Activated gamma-delta T cell treated with anti-CD3 and anti-CD28 coated beads, Interleukin-2, amount 50 U/mL, for 16 hours (primary cell): ENCODE measurements at places on chromosomes 3 and 15.

DNA sequence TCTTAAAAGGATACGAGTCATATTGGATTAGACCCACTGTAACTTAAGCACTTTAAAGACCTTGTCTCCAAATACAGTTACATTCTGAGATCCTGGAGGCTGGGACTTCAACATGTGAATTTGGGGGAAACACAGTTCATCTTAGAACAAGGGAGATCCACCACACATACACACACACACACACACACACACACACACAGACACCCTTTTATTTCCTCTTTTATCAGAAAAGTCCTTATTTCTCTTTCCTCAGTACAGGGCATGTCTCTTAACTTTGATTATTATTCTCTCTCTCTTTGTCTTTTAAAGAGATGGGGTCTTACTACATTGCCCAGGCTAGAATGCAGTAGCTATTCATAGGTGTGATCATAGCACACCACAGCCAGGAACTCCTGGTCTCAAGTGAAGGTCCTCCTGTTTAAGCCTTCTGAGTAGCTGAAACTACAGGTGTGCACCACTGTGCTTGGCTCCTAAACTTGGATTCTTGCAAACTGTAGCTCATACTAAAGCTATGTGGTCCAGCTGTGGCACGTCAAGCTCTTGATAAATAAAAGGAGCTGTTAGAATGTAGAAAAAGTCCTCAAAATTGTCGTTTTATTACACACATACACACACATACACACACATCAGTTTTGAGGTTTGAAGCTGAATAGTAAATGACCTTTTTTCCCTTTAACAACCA is 7.4 kb downstream of the GOLM2 start:
- DNase-seq = no peak

- DNase-seq = no peak
Observed at GRCh38 chr3:54066253-54066652, 56.1 kb upstream of the CACNA2D3 start.

DNA sequence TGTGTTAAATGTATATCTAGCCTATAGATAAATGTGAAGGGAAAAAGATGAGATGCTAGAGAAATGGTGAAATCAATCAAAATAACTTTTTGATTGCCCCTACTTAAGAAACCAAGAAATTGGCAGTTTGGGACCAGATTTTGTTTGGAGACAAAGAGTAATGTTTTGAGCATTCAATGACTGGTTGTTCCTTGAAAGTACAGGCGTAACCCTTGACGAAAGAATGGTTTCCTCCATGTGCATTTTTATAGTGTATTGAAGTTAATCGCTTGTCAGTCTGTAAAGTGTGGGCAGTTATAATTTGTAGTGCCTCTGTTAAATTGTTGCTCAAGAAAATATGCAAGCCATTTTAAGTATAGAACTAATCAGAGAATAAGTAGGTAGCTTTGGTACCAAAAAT is 1.2 kb downstream of the KIF23 start:
- no peak for DNase-seq

- no peak for DNase-seq
Observed at GRCh38 chr3:151538456-151539393, 77.9 kb upstream of the IGSF10 start.

DNA sequence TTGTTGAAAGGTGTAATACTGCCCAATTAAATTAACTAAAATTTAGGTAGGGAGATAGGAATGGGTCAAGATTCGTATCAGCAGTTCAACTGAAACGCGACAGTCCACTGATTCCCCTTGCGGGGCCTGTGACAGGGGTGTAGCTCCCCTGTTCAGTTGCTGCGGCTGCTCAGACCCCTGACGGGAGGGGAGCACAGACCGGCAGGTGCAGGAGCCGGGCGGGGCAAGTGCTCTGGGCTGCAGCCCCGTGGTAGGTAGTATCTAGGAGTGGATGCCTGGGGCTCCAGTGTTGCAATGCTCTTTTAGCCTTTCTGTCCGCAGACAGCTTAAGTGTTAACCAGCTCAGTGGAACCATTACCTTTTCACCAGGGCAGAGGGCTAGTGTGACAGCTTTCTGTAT is 164.9 kb downstream of the ROBO2 start:
- no peak for DNase-seq

GRCh38 chr3:43999728-44000319 is 241.9 kb upstream of the TOPAZ1 start:
- no peak for DNase-seq

GRCh38 chr15:65102912-65103311 is 12.1 kb downstream of the UBAP1L start:
- no peak for DNase-seq

- DNase-seq = no peak
Observed at GRCh38 chr3:186142393-186142932, 33.6 kb upstream of the ETV5 start.

DNA sequence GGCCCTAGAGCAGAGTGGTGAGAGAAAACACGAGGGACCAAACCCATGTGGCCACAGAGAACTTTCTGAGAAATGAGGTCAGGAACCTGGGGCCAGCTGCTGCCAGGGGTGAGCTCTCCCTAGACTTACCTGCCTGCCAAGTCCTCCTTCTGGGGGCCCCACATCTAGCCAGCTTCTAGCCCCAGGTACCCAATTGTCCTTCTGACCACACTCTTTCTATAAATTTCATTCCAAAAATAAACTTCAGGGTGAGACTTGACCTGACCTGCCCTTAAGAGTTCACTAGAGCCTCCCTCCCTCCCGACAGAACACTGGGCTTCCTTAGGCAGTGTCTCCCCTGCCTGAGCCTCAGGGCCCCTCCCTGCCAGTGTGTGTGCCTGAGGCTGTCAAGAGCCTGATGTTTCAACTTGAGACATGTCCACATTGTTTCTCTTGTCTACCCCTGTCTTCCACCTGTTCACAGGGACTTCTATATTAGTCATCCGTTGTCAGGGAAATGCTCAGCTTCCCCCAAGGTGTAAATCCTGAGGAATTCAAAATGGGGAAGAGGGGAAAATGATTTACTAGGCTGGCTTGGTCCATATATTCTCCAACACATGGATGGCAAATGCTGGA is 312.8 kb upstream of the TLE3 start:
- DNase-seq = no peak

GRCh38 chr3:138408751-138409570 is 25.5 kb upstream of the ESYT3 start:
- no peak for DNase-seq

GRCh38 chr3:60931452-60931851 is 319.8 kb downstream of the FHIT start:
- no peak for DNase-seq

DNA sequence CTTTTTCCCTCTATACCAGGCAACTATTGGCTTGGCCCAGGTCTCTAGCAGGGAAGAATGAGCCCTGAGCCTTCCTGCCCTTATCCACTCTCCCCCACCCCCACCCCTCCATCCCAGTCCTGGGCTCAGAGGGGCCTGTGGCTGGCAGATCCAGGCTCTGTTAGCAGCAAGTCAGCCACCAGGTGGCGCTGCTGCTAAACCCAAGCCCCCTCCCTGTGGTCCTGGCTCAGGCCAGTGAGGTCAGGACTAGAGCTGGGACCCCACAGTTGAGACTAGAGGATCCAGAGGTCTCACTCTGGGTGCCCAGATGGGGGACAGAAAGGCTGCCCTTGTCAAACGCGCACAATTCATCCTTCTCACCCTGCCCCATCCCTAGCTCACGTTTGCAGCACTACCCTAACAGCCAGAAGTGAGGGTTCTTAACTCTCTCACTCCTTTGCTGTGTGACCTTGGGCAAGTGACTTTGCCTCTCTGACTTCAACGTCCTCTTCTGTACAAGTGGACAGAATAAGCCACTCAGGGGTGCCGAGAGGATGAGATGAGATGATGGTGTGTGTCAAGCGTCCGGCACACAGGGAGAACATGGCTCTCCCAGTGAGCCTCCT is 46.8 kb upstream of the SLC6A1 start:
- no peak for DNase-seq

DNA sequence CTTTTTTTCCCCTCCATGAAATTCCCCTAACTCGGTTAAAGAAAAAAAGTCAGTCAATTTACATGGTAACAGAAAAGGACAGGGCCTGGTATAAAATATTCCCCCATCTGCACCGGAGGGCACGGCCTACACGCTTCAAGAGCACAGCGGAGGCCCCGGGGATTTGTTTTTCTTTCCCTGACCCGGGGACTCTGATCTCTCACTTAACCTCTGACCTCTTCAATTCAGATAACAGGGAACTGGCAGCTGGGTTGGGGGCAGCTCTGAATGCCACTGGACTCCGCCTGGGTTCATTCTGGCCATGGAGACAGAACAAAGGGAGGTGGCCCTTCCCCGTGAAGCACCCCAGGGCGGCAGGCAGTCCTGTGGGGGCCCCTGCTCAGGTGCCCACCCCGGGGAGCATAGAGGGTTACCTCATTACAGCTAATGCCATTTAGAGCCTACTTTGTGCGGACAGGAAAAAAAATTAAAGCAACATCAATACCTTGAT is 257.5 kb downstream of the SHQ1 start:
- DNase-seq = no peak

DNA sequence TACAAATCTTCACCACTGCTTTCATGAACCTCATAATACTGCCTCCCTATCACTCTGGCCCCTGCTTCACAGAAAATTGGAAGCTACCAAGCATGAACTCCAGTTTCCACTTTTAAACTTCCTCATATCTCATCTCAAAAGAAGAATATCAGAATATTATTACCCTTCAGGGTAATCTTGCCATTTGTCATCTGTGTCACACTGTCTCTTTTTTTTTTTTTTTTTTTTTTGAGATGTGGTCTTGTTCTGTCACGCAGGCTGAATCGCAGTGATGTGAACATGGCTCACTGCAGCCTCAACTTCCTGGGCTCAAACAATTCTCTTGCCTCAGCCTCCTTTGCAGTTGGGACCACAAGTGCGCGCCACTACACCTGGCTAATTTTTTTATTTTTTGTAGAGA is 80.4 kb upstream of the TCF12 start:
- no peak for DNase-seq

DNA sequence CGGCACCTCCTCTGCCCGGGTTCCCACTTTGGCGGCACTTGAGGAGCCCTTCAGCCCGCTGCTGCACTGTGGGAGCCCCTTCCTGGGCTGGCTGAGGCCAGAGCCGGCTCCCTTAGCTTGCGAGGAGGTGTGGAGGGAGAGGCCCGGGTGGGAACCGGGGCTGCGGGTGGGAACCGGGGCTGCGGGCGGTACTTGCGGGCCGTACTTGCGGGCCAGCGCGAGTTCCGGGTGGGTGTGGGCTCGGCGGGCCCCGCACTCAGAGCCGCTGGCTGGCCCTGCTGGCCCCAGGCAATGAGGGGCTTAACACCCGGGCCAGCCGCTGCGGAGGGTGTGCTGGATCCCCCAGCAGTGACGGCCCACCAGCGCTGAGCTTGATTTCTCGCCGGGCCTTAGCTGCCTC is 14.4 kb upstream of the DAPK2 start:
- DNase-seq = no peak

DNA sequence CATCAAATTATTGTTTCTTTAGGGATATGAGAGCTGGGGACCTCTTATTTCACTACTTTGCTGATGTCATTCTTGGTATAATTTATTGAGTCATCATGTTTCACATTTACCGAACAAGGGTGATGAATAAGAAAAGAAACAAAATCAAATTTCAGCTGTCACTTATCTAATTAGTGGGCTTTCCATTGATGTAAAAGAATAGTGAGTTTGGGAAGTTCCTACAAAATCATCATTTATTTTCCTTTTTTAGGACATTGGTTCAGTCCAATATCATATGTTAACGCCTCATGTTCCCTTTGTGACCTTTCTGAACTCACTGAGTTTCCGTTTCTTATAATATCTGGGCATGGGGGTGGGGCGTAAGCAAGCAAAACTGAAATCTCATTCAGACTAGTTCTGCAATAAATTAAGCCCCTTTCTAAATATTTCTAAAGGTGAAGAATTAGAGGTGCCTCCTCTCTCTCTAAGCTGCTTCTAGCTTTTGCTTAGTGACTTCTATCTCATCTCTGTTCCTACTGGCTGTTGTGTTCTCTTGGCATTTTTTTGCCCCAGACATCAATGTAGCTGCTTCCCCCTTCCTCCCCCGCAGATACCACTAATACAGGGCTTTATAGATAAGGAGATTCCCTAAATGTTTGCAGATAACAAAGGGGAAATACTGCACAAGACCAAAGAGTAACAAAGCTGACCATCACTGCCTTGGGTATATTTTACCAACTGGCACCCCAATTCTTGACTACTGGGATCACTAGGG is 238.0 kb upstream of the CTNNB1 start:
- DNase-seq = no peak

GRCh38 chr3:55521064-55521737 is 34.1 kb upstream of the WNT5A start:
- DNase-seq = no peak

DNA sequence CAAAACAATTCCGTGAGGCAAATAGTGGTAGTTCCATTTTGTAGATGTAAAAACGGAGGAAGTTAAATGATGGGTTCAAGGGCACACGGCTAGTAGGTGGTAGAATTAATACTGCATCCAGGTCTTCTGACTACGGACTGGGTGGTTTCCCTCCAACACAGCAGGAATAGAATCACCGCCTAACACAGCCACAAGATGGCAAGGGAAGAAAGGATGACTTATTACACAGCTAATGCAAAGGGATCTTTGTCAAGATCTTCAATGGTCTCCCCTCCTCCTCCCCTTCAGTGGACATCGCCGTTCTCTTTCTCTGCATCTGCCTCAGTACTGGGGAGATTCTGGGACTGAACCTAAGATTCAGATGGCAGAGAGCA is 524 bp upstream of the TOPBP1 start:
- DNase-seq = no peak

DNA sequence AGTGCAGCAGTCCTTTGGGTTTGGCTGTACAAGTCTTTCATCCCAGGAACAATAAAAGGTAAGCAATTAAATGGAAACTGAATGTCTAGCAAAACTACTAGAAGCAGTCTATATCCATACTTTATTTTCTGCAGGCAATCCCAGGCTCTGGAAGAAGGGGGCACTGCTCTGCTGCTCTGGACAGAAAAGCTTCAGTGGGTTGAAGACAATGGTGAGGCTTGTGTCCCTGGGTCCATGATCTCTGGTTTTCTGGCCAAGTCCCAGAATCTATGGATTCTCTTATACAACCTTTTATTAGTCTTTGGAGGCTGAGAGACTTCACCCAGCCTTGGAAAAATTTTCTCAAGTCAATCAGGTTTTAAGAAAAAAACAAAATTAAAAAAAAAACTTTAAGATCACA is 35.6 kb downstream of the SCAP start:
- no peak for DNase-seq

- no peak for DNase-seq
Observed at GRCh38 chr15:83115831-83116565, 8.6 kb downstream of the TM6SF1 start.

DNA sequence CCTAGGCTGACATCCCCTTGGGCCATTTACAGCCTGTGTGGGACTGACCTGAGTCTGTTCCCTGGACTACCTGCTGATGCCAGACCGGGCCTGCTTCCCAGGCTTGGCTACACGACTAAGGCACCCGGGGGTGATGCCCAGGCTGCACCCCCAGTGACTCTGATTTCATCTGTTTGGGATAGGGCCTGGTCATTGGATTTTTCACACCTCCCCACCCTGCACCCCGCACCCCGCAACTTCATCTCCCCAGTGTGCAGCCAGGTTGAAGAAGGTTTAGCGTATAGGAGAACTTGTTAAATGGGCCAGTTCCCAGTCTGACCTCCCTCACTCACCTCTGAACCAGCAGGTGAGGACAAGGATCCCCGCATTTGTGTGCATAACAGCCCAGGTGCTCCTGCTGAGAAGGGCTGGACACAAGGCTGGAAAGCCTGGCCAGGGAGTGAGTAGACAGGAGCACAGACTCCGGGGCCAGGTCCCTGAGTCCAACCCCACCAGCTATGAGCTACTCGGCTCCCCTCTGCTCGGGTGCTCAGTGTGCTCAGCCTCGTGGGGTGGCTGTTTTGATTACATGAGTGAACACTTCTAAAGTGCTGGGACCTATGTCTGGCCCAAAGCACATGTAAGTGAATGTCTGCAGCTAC is 18.5 kb downstream of the SLC6A20 start:
- no peak for DNase-seq

GRCh38 chr3:82790307-82791097 is 1029.1 kb upstream of the GBE1 start:
- DNase-seq = no peak
